Caki2 (cell line): ENCODE measurements at places on chromosomes 1 and 21.

DNA sequence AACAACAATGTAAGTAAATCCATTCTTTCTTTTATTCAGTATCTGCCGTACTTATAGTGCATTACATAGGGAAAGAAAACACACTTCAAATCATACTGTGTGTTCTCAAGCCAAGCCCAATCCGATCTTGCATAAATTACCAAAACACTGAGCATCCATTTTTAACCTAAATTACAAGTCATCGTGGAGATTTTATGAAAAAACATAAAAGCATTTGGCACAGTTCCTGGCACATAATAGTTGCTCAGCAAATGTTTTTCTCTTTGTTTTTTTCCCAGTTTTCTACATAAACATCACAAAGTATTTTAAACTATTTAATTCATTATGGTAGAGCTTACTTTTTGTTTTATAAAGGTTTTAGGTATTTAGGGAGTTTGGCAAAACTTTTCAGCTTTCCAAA lies 48.1 kb upstream of the LRRC8C start:
- no peak for DNase-seq

GRCh38 chr1:170661646-170662411 lies 2.1 kb upstream of the PRRX1 start:
- DNase-seq = no peak

DNA sequence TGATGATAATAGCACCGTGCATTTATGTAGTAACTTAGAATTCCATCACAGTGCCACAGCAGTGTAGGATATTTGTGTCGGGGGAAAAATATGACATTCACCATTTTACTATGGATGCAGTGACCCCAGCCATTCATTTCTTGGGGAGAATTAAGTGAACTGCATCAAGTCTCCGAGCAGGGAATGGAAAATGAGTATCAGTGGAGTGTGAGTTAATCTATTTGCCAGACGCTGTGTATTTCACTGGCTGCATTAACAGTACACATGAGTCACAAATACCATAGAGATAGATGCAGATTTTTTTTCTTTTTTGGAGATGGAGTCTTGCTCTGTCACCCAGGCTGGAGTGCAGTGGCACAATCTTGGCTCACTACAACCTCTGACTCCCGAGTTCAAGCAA lies 33.8 kb upstream of the SLC45A1 start:
- no peak for DNase-seq

DNA sequence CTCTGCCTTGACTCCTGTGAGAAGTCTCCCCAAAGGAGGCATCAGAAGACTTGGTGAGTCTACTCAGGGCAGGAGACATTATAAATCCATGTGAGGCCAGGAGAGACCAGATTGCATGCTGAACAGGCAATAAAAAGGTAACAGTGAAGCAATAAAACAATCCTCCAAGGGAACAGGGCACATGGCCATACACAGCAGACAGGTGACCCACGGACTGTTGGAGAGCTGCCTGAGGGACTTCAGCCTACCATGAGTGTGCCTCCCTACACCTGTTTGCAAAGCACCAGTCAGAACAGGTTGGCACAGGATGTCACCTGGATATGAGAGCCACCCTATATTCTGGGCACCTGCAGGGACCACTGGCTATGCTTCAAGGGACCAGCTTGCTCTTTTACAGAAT lies 67.6 kb downstream of the MAB21L3 start:
- DNase-seq = no peak

DNA sequence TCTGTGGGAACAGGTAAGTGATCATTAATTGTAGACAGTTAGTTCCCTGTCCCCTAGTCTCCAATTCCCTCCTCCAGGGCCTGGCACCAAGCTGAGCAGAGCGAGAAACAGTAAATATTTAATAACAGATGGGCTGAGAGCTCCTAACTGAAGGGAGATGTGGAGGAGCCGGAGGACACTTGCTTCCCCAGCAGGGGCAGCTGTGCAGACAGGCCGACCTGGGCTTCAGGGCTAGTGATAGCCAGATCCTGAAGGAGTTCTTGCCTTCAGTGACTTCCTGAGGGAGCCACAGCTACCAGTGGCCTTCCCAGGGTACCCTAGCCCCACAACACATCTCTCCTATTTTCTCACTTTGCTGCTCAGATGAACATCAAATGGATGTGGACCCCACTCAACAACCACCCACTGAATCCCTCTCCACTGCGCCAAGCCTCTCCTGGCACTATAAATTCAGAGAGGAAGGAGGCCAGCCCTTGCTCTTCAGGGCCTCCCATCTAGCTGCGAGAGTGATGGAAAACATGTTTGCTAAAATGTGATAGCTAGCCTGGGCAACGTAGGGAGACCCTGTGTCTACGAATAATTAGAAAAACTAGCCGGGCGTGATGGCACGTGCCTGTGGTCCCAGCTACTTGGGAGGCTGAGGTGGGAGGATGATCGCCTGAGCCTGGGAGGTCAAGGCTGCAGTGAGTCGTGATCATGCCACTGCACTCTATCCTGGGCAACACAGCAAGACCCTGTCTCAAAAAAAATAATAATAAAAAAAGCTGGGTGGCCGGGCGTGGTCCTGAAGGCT lies 26.9 kb upstream of the SYNC start:
- no peak for DNase-seq

- DNase-seq = peak; percentile 64
These were observed 1.2 kb downstream of the ATP1B1 start for GRCh38 chr1:169107603-169108208.

- no peak for DNase-seq
These were observed 146.6 kb upstream of the ADGRL2 start for GRCh38 chr1:81654147-81654546.

- DNase-seq = no peak
These were observed 21.8 kb downstream of the CAPN9 start for GRCh38 chr1:230768903-230769570.

- peak; percentile 34 for DNase-seq
These were observed 626 bp upstream of the HLCS start for GRCh38 chr21:36966821-36967768.

DNA sequence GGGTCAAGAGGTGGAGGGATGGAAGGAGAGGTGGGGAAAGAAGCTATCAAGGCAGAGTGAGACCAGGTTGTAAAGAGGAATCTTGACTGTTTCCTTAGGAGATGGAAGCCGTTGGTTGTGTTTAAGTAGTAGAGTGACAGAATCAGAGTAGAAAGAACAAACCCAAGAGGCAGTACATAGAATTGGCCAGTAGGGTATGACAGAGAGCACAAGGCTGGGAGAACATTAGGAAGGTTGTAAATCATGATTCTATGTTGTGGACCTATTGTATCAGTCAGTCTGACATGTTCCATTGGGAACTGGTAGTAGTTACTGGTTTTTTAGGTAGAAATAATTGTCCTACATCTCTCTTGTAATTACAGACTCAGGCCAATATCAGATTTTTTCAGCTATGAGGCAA lies 486.9 kb upstream of the USP24 start:
- no peak for DNase-seq

DNA sequence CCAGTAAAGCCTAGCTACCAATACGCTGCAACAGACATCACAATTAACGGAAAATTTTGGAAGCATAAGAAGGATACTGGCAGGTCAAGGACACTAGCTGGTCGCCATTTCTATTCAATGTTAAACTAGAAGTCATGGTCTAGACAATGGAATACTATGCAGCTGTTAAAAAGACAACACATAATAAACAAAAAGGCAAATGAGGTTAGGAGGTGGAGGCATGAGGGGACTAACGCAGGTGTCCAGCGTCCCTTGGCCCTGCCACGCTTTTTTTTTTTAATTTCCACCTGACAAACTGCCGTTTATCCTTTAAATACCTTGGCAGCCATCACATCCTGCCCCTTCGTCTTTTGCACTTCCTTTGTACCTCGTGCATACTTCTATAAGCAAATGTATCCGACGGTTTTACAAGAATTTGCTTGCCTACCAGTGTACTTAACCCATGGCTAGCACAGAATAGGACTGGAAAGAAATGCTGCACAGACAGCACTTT lies 698 bp upstream of the SLC22A15 start:
- no peak for DNase-seq

GRCh38 chr1:25023826-25024225 lies 93.8 kb upstream of the RUNX3 start:
- no peak for DNase-seq

GRCh38 chr1:75373542-75374159 lies 237.3 kb downstream of the SLC44A5 start:
- DNase-seq = no peak

GRCh38 chr1:36740446-36740845 lies 257.7 kb upstream of the CSF3R start:
- no peak for DNase-seq

- DNase-seq = no peak
These were observed 637.3 kb downstream of the MATN1 start for GRCh38 chr1:30085811-30086770.

GRCh38 chr1:101050869-101051268 lies 25.3 kb upstream of the DPH5 start:
- no peak for DNase-seq

DNA sequence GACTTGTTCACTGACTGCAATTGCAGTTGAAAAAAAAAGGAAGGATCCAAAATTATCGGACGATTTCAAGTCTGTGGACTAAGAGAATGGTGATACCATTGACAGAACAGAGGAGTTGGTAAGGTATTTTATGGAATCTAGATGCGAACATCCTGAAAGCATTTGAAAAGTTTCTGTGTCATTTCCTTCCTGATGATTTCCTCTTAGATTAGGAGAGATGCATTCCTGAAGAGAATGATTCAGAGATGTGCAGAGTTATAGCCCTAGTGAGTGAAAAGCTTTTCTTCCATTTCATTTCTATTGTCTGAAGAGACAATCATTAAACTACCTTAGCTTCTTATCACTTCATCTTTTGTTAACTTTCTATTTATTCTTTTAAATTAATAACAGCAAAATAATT lies 200.0 kb downstream of the KCNK2 start:
- DNase-seq = no peak

GRCh38 chr1:212754680-212755079 lies 36.9 kb downstream of the NSL1 start:
- DNase-seq = no peak

GRCh38 chr1:245448975-245449431 lies 294.2 kb downstream of the KIF26B start:
- no peak for DNase-seq

- no peak for DNase-seq
These were observed 71.9 kb downstream of the LHX9 start for GRCh38 chr1:197989058-197989457.

DNA sequence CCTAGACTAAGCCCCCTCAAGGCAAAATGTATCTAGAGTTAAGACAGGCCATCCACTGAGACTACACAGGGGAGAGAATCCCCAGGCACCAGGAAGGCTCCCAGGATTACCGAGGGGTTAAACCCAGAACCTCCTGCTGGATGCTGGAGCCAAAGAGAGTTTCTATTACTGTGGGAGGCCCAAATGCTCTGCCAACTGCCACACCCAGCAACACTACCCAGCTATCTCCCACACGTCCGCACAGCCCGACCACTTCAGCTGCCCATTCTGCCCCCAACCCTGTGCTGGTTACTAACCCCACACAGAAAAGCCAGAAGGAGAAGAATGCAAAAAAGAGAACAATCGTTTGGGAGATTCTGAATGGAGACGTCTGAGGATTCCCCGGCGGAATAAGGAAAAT lies 63.6 kb downstream of the CD46 start:
- DNase-seq = no peak

- peak; percentile 27 for DNase-seq
These were observed 9.8 kb downstream of the THAP3 start for GRCh38 chr1:6634371-6635052.

DNA sequence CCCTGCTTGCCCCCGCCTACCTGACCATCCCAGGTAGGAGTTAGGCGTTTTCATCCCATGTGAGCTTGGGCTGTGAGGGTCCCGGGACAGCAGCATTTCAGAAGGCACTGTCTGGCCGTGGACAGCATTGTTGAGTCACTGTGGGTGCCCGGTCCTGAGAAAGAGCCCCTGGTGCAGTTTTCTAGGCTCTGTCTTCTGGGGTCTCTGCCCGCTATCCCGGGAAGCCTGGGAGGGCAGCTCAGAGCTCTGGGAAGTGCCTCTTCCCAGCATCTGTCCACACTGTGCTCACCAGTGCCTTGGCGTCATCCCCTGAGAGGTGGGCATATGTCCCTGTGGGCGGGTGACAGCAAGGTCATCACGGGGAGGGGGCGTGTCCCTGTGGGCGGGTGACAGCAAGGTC lies 11.4 kb upstream of the ZNF669 start:
- no peak for DNase-seq

- DNase-seq = peak; percentile 50
These were observed 176.8 kb upstream of the USP25 start for GRCh38 chr21:15552914-15553494.

GRCh38 chr21:18764720-18765119 lies 361.1 kb upstream of the TMPRSS15 start:
- DNase-seq = no peak

GRCh38 chr1:63592536-63593302 lies 492 bp upstream of the PGM1 start:
- no peak for DNase-seq

DNA sequence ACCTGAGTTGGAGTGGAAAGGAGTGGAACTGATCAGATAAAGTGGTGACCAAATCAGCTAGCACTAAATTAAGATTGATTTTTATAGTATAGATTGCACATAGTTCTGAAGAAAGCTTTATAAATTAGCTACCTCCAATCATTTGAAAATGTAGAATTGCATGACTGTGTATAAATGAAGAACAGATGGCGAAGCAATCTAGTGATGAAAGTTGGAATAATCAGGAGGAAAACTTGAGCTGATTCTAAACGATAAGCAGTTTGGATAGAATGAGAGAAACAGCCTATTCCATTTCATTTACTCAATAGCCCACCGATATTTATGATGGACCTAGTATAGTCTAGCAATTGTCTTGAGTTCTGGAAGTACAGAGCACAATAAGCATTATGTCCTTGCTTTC lies 661.5 kb downstream of the PLA2G4A start:
- no peak for DNase-seq
